ENCODE measurements at places on chromosomes 3 and 15.

- DNase-seq = no peak
Observed at GRCh38 chr15:28026221-28026620, 72.9 kb downstream of the OCA2 start.

GRCh38 chr15:60762638-60763037 is 283.7 kb upstream of the ICE2 start:
- DNase-seq = no peak

DNA sequence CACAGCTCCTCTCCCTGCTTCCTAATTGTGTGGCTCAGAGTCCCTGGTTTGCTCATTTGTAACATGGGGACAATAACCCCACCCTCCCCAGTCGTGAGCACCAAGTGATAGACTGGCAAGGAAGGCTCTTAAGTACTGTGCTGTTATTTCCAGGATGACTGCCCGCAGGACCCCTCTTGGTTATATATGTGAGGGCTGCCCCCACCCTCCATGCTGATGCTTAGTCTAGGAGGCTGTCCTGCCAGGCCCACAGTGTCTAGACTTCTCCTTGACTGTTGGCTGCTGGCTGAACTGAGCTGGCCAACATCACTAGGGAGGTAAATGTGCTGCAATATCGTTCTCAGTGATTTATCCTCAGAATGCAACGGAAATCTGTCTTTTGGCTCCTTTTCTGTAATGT is 45.1 kb downstream of the RAB11A start:
- no peak for DNase-seq

- DNase-seq = no peak
Observed at GRCh38 chr15:20272422-20273184, 269.0 kb downstream of the GOLGA6L6 start.

DNA sequence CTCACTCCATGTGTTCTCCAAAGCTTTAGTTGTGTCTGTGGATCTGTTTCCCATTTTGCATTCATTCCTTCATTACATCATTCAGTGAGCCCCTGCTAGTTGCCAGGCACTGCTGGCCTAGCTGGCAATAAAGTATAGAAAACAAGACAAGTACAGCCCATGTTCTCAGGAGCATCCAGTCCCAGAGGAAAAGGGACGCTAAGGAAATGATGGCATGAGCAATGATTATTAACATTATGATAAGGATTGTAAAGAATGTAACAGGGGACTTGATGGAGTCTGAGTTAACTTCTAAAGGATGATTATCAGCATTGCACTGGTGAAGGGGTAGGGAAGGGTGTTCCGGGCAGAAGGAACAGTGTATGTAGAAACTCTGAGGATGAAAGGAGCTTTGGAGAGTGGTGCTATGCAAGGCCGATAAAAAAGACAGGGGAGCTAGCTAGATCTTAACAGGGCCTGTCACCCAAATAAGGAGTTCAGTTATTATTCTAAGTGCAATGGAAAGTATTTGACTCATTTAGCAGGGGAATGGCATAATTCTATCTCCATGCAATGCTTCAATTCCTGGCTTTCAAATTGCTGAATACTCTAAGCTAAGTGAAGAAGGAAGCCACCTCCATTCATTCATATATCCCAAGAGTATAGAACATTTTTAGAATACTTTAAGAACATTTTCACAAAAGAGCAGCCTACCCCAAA is 258.2 kb upstream of the STT3B start:
- DNase-seq = no peak

GRCh38 chr15:90674476-90674875 is 42.7 kb upstream of the BLM start:
- DNase-seq = no peak

- DNase-seq = no peak
Observed at GRCh38 chr3:168273917-168274316, 178.2 kb upstream of the GOLIM4 start.

DNA sequence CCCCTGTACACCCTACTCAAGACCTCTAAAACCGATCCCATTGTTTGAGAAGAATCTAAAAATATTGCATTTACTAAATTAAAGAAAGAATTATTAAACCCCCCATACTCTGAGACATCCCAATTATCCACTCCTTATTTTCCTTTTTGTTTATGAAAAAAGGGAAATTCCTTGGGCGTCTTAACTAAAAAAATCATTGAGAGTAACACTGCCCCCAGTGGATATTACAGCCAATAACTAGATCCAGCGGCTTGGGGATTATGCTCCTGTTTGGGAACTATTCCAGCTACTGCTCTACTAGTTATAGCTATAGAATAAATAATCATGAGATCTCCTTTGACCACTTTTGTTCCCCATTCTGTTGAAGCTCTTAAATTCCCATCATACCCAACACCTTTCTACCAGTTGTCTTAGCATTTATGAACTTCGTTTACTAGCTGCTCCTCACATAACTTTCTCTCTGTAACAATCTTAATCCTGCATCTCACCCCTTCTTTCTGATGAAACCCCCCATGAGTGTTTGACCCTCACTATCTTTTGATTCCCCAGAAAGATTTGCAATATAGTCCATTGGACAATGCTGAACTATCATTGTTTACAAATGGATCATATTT is 12.7 kb upstream of the CFAP91 start:
- no peak for DNase-seq

- DNase-seq = no peak
Observed at GRCh38 chr3:188947401-188948280, 224.1 kb upstream of the TPRG1 start.

GRCh38 chr15:79418693-79419279 is 13.3 kb upstream of the MINAR1 start:
- DNase-seq = no peak

DNA sequence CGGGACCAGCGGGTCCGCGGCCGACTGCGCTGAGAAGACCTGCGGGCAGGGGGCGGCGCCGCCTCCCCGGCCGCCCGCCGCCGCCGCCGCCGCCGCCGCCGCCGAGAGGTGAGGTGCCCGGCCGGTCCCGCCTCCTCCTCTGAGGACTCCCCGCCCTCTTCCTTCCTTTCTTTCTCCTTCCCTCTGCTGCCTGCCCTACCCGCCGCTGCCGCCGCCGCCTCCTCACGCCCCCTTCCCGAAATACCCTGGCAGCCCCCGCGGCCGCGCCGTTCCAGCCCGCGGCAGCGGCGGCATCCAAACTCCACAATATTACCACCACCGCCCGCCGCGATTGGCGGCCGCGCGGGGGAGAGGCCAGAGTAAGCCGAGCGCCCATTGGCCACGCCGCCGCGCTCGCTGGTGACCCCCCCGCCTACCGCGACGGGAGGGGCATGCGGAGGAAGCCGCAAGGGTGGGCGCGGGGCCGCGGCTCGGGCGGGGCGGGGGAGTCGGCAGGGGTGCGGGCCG is 61.8 kb upstream of the ANKRD28 start:
- peak; percentile 75 for DNase-seq

- no peak for DNase-seq
Observed at GRCh38 chr15:85008474-85009260, 27.0 kb downstream of the PDE8A start.

DNA sequence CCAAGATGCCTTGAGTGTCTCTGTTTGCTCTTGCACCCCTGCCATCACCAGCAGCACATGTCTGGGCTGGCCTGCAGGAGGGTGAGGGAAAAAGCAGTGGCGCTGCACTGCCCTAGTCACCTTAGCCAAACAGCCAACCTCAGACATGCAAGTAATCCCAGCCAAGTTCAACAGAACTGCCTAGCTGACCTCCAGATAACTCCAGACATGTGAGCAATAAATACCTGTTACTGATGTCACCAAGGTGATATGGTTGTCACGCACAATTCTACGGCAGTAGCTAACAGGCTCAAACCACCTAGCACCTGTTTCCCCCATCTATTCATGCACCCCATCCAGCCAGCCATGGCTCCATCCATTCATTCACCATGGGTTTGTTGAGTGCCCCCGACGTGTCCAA is 99.9 kb downstream of the SRGAP3 start:
- no peak for DNase-seq

- no peak for DNase-seq
Observed at GRCh38 chr3:60160111-60160821, 1091.0 kb downstream of the FHIT start.

DNA sequence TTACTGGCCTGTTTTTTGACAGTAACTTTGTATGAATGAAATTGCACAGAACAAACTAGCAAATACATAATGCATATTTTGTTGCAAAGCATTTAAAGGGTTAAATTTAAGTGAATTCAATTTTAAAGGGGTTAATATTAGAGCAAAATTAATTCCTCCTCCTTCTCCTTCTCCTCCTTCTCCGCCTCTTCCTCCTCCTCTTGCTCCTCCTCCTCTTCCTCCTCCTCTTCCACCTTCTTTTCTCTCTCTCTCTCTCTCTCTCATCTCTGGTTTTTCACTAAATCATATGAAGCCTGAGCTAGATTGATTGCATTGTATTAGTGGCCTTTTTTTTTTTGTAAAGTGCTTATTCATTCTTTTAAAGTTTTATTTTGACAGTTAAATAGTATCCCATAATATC is 154.5 kb downstream of the THRB start:
- DNase-seq = no peak

GRCh38 chr15:73328981-73329380 is 39.8 kb downstream of the HCN4 start:
- no peak for DNase-seq

DNA sequence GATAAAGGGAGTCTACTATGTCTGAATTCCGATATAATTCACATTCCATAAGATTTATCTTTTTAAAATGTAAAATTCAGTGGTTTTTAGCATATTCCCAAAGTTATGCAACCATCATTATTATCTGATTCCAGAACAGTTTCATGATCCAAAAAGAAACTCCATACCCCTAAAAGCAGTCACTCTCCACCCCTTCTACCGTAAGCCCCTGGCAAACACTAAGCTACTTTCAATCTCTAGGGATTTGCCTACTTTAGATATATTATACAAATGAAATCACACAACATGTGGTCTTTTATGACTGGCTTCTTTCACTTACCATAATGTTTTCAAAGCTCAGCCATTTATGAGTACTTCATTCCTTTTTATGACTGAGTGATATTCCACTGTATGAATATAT is 65.6 kb downstream of the TMEM212 start:
- DNase-seq = no peak

DNA sequence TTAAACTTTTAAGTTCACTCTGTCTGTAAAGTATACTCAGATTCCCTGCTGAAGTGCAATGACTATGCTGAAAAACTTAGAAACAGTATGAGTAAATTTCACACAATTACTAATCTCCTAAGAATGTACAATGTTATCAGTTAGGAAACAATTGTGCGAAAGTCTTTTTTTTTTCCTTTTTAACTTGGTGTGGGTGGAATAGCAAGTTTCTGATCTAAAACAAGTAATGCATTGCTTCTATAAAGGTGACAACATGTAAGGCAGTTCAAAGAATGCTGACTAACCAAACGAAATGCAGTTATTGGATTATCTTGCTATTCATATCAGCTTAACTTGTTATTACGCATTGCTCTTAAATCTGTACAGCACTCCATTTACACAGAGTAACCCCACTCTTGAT is 19.3 kb upstream of the SLC12A8 start:
- DNase-seq = no peak
